AG09319 (cell line): ENCODE measurements at places on chromosomes 11 and 22.

GRCh38 chr11:116637766-116638165 lies 135.0 kb downstream of the BUD13 start:
- DNase-seq, result no peak

GRCh38 chr11:61162092-61162941 lies 1.1 kb upstream of the VPS37C start:
- DNase-seq, result no peak

DNA sequence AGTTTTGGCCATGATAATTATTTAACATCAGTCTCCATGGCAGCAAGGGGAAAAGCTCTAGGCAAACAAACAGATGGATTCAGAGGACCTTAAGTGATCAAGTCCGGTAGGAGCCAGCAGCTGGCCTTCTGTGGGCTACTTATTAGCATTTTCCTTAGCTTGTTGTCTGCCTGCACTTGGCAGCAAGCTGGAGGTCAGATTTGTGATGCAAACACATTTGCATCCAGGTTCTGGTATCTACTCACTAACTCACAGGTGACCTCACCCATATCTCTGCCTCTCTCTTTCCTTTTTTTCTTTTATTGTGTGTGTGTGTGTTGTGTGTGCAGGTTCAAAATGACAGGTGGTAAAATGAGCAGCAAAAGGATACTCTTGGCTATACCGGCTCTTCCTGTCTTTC lies 32.3 kb downstream of the ARHGAP42 start:
- no peak for DNase-seq

GRCh38 chr22:42758931-42759629 lies 38.4 kb upstream of the A4GALT start:
- DNase-seq, result peak; percentile 38

GRCh38 chr11:85867751-85868150 lies 12.6 kb downstream of the CCDC83 start:
- DNase-seq, result no peak

GRCh38 chr22:49880281-49880680 lies 26.6 kb downstream of the ZBED4 start:
- no peak for DNase-seq

DNA sequence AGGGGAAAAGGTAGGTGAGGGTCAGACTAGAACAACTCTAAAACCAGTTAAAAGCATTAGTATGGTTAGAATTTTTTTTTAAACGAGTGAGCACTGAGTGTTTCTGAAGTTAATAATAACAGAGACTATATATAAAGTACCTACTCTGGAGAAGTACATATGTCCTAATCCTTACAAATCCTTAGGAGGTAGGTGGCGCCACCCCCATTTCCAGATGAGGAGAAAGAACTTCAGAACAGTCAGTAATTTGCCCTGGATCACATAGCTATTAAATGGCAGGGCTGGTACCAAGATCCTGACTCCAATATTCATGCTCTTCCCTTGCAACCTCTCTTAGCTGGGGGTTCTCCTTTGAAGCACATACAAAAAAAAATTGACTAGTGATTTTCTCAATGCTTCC lies 80.5 kb downstream of the CLPB start:
- no peak for DNase-seq

GRCh38 chr11:93143186-93143585 lies 54.6 kb downstream of the SLC36A4 start:
- no peak for DNase-seq

- DNase-seq, result peak; percentile 2
These were observed 23.2 kb upstream of the ZBTB16 start for GRCh38 chr11:114036147-114036811.

DNA sequence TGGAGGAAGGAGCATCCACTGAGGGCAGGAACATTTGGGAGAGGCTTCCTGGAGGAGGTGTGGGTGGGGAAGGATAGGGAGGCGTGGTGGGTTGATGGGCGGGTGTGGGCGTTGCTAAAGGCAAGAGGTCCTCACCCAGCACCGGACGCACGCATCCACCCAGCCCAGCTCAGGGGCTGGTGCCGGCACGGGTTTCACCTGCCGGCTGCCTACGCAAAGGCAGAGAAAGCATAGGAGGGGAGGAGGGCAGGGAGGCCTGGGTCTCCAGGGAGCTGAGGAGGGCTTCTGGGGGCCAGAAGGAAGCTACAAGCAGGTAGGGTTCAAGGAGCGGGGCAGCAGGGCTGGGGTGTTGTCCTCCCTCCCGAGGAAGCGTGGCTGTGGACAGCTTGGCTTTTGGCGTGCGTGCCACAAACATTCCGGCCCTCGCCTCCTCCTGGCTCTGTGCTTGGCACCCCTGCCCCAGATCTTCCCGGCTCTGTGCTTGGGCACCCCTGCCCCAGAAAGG lies 7.8 kb downstream of the SSH3 start:
- DNase-seq, result no peak

DNA sequence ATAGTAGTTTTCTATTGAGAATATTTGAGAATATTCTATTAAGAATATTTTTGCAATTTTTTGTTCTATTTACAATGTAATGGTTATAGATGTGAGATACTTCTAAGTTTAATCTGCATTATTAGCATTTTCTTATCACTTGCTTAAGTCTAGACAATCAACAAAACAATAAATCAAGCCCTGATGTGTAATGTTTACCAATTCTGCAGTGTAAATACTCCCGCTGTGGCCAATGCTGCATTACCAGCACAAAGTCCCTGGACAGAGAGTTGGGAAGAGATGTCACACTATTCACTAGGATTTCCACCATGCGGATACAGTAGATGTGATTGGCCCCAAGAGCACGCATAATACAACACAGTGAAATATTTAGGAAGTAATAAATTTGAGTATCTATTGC lies 47.6 kb upstream of the GCAT start:
- DNase-seq, result no peak

- DNase-seq, result no peak
These were observed 7.2 kb upstream of the EHD1 start for GRCh38 chr11:64885367-64886286.

DNA sequence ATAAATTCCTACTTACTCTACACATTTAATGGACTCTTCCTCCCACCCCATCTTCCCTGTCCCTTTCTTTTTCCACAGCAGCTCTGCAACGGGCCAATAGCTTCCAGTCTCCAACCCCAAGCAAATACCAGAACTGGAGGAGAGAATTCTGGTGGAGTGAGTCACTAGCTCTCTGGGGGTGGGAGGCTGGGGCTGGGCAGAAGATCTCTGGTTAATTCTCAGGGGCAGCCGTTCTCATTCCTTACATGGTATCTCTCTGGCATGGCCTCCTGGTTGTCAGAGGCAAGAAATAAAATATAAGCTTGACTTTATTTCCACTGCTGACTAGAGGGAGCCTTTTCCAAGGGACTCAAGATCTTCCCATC lies 90.4 kb upstream of the PARVA start:
- DNase-seq, result peak; percentile 84

DNA sequence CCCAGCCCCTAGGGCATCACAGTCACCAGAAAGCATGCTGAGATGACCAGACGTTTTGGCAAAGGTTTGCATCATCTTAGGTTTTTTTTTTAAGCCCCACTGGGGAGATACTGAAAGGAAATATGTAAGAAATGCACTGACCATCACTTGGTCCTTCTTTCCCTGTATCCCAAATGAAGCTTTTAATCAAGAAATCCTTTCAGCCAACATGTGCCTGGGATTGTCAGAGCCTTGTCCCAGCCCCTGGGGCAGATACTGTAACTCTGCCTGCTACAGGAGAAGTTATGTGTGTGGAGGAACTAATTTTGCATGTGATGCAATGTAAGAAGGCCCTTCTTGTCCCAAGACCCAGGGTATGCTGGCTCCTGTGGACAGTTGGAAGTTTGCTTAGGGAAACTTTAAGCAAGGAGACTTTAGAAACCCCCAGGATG lies 65.6 kb downstream of the PPFIBP2 start:
- peak; percentile 36 for DNase-seq

- peak; percentile 89 for DNase-seq
These were observed 33.7 kb downstream of the APLP2 start for GRCh38 chr11:130103296-130103814.

GRCh38 chr11:102155676-102156075 lies 45.4 kb downstream of the YAP1 start:
- no peak for DNase-seq

GRCh38 chr22:27650985-27651384 lies 150.6 kb downstream of the MN1 start:
- no peak for DNase-seq

- no peak for DNase-seq
These were observed 4.6 kb downstream of the MYH9 start for GRCh38 chr22:36383110-36383581.

- no peak for DNase-seq
These were observed 67.6 kb downstream of the BLID start for GRCh38 chr11:122048401-122048800.

GRCh38 chr11:25794804-25795203 lies 537.1 kb upstream of the ANO3 start:
- DNase-seq, result no peak

DNA sequence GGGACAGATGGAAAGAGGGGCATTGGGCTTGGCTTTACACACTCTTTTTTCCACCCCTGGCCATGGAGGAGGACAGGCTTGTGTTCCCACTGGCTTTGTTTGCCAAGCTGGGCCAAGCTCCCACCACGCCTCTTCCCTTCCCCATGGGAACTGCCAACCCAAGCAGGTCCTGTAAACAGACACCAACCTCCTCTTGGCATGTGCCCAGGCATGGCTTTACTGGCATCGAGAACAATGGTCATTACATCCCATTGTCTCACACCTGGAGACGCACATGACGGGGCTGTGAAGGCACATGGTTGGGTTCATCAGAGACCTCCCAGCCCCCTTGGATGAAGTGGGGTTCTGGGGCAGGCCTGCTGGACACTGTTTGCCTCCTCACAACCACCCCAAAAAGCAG lies 11.7 kb downstream of the SEC14L3 start:
- DNase-seq, result no peak

DNA sequence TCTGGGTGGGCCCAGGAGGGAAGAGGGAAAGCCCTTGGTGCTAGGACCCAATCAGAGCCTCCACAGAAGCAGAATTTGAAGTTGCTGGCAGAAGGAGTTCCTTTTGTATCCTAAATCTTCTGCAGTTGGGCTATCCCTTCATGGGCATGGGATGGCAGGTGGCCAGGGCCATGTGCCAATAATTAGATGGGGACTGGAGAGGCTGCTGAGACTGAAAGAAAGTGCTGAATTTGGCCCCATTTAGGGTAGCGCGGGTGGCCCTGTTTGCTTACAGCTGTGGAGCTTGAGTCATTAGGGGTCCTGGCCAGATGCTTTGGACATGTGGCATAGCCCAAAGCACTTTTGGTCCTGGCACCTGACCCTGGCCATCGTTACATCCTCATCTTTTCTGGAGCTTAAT lies 27.1 kb downstream of the PARVA start:
- DNase-seq, result no peak

- DNase-seq, result peak; percentile 89
These were observed 20.3 kb upstream of the WNT7B start for GRCh38 chr22:45997077-45997776.

DNA sequence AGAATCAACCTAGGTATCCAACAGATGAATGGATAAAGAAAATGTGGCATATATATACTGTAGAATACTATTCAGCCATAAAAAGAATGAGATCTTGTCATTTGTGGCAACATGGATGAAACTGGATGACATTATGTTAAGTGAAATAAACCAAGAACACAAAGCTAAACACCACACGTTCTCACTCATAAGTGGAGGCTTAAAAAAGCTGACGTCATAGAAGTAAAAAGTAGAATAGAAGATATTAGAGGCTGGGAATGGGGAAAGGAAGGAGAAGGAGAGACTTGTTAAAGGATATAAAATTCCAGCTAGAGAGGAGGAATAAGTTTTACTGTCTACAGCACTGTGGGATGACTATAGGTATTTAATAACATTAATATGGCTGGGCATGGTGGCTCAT lies 12.9 kb downstream of the EXPH5 start:
- DNase-seq, result no peak

DNA sequence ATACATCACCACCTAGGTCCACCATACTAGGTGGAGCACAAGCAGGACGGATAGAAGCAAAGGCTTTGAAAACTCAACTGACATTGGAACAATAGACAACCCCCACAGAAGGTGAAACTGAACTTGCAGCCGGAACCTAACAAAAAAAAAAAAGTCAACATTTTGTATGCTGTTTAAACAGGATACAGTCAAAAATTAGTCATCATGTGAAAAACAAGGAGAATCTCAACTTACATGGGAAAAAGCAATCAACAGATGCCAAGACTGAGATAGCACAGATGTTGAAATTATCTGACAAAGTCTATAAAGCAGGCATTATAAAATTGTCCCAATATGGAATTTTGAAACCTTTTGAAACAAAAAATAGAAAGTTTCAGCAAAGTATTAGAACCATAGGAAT lies 123.8 kb downstream of the RAB38 start:
- no peak for DNase-seq

DNA sequence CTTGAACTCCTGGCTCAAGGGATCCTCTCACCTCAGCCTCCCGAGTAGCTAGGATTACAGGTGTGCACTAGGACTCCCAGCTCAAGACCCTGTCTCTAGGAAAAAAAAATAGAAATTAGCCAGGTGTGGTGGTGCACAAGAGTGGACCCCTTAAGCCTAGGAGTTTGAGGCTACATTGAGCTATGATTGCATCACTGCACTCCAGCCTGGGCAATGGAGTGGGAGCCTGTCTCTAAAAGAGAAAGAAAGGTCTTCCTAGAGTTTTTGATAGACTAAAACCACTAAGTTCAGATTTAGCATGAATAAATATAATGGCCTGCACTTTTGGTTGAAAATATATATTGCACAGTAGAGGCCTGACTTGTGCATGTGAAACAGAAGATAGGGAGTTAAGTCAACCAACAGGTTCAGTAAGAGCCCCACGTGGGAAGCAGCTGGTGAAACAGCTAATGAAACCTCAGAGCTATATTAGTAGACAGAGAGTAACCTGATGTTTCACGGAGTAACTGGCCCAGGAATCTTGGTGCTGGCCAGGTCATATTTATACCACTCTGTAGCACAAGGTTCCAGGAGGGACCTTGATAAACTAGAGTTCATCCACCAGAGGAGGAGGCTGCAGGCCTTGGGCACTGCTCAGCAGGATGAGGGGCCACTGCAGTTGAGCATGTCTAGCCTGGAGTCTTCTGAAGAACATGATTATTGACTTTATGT lies 4.6 kb upstream of the MICAL3 start:
- no peak for DNase-seq

GRCh38 chr11:133555034-133555433 lies 22.7 kb upstream of the OPCML start:
- no peak for DNase-seq

- DNase-seq, result peak; percentile 68
These were observed 14.1 kb downstream of the DCPS start for GRCh38 chr11:126317756-126318573.

DNA sequence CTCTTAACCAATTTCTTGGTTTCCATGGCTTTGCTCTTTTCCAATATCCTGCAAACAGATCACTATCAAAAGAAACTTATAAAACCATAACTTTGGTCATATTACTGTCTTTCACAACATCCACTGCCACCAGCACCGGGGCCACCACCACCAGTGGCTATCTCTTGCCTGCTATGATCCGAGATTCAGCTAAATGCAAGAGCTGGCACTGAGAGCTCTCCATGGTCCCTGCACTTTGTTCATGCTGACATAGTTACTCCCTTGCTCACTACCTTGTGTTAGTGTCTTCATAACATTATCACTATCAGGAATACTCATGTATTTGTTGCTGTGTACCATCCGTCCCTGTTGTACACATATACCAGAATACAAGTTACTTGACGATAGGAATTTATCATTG lies 299.0 kb downstream of the ETS1 start:
- no peak for DNase-seq

GRCh38 chr11:79503028-79503427 lies 62.2 kb upstream of the TENM4 start:
- no peak for DNase-seq
